ENCODE measurements at places on chromosomes 6 and 20. TPM values are rescaled to one million over a fixed set of nuclear protein-coding genes. Genes with fewer than 3 reads are reported as not detected.

GRCh38 chr6:13248994-13249393 lies 79.3 kb downstream of the TBC1D7 start:
- no peak for DNase-seq

The BIRC7 gene
- 0.87 TPM for polyA plus RNA-seq

- DNase-seq = no peak
These were observed 71.9 kb upstream of the NHSL1 start for GRCh38 chr6:138571181-138571580.

DNA sequence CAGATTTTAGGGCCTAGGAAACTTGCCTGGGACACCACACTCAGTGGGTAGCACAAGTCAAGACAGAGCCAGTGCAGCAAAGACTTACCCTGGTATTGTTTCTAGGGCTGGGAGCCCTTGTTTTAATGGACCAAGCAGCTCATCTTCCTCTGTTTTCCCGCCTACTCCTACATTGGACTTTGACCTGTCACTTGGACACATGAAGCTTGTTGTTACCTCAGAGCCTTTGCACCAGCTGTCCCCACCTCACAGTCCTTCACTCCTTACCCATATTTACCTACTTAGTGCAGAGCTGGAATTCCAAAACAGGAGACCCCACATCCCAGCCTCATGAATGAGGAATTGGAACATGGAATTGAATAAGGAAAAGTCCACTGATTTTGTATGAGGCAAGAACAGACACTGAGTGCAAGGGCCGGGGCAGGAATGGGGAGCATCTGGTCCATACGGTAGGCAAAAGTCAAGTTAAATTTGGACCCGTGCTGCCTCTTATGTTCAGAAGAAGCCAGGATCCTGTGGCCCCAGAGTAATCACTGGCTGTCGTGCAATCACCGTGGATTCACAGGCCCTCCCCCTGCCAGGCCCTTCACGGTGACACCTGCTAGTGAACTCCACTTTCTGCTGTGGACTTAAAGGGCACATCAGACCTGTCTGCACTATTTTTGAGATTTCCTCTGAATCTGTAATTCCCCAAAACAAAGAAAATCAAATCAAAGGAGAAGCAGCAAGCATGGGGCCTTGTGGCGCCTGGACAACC lies 236.9 kb upstream of the PMEPA1 start:
- no peak for DNase-seq

GRCh38 chr20:22629927-22630326 lies 45.6 kb upstream of the FOXA2 start:
- no peak for DNase-seq

GRCh38 chr20:49568278-49569151 lies 578 bp upstream of the PTGIS start:
- DNase-seq = no peak

The CST4 gene
- polyA plus RNA-seq = 9.9 TPM

The ADGRF4 gene
- 1.6 TPM for polyA plus RNA-seq

DNA sequence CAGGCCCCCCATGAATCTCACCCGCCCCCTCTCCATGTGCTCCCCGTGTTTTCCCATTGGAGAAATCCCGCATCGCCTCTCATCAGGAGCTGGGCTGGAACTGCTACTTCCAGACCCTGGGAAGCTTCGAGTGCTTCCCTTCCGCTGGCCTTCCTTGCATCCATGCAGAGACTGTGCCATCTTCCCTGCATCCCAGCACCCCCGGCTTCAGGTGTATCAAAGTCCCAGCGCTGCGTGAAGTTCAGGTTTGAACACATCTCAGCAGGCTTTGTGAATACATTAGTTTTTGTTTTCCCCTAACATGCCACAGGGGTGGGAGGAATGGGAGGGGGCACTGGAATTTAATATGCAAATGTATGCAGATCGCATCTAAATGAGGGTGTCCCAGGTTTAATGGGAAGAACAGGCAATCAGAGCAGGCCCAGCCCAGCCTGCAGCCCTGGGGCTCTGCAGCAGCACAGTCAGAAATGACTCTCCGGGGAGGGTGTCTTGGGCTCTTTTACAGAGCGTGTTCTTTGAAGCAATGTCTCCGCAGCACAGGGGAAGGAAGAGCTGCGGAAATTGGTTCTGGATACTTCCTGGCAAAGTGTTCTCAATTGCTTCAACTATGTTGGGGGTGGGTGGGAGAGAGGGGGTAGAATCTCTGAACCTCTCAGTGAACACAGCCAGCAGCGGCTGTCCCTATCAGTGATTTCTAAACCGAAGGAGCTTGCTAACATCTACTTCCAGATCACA lies 8.3 kb upstream of the MMP9 start:
- DNase-seq = no peak

The GSTA2 gene
- polyA plus RNA-seq = 0.68 TPM

DNA sequence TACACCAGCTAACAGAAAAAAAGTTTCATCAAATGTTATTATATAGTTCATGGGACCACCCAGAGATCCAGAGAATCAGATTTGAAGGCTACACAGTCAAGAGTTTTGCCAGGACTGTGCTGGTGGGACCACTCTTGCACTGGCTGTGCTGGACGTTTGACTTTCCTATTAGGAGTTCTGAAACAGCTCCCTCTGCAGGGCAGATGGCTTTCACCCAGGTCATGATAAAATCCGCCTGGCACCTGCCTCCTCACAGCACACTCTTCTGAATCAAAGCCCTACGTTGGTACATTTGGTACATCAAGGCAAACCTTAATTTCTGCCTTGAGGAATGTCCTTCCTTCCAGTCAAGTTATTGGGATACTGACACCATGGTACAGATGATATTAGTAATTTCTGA lies 302.1 kb downstream of the ZNF217 start:
- DNase-seq = no peak

DNA sequence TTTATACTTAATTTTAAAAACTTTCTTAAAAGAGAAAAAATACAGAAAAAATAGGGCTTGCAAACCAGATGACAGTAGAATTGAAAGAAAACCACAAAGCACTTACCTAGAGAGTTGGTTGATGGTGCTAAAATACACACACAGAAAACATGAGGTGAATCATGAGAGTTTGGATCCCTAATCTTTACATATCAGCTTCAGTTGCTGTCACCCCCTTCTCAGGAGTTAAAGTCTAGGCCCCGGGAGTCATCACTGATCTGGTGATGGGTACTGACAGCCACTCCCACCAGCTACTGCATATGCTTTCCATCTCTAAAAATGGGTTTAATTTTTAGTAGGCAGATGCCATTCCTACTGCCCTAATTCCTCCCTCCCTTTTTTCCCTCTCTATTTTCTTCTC lies 16.7 kb downstream of the TSBP1 start:
- DNase-seq = no peak

DNA sequence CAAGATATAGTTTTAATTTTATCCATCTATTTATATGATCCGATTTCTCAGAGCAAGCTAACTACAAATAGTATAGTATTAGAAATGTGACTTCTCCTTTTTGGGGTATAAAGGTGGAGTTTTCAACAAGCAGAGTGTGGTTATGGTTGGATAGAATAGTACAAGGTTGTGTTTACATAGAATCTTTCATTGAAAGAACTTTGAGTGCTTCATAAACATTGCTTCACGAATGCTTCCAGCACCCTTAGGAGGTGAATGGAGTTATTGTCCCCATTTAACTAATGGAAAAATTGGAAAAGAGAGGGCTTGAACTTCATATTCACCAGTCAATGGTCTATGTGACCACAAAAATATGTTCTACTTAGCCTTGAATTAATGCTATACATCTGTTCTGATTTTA lies 134.1 kb upstream of the CITED2 start:
- no peak for DNase-seq

DNA sequence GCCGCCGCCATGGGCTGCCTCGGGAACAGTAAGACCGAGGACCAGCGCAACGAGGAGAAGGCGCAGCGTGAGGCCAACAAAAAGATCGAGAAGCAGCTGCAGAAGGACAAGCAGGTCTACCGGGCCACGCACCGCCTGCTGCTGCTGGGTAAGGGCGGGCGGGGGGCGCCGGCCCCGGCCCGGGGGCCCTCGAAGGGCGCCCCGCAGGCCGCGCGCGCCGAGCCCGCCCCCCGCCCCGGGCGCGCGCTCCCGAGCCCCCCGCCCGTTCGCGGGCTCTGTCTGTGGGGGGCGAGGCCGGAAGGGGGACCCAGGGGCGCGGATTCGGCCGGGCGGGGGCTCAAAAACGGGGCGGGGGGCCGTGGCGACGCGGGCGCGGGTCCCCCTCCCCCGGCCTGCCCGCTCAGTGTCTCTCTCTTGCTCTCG lies 39.2 kb downstream of the GNAS start:
- no peak for DNase-seq

DNA sequence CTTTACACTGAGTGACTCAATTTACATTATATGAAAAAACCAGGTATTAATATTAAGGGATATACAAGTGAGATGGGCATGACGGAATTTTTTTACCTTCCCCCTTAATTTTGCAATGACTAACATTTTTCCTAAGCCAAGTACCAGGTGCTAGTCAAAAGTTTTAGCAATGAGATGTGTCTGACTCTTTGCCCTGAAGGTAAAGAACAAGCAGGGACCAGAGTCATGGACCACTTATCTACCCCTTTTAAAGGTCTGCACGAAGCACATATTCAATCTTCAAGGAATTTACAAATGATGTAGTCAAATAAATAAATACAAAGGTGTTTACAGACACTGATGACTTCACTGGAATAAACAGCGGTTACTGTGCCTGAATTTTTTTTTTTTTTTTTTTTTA lies 1.4 kb downstream of the GLO1 start:
- no peak for DNase-seq

- DNase-seq = no peak
These were observed 345.2 kb upstream of the RSPO3 start for GRCh38 chr6:126773112-126773805.

The FAXC gene
- polyA plus RNA-seq = 11.7 TPM

GRCh38 chr6:21332660-21333059 lies 260.9 kb upstream of the SOX4 start:
- no peak for DNase-seq

DNA sequence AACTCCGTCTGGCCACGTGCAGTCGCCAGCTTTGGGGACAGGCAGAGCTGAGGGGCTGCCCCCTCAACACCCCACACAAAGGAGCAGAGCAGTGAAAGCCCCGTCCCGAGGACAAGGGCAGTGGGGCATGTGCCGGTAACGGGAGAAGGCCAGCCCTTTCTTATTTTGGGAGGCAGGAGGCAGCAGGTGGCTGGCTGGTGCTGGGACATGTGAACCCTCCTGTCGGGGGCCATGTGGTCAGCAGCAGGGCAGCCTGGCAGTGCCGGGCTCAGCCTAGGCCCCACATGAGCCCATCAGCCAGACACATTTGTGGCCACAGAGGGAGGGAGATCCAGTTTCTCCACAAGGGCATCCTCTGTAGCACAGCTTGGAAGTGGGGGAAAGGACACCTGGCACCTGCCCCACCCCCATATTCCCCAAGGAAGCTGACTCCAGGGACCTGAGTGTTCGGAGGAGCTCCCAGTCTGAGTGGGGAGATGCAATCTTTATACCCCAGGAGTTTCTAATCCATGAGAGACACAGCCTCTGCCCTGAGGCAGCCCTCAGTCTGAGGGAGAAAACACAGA lies 137.6 kb downstream of the MRPL14 start:
- no peak for DNase-seq

The FOXA2 gene
- polyA plus RNA-seq = 0.02 TPM

GRCh38 chr6:146850238-146850896 lies 251.6 kb downstream of the ADGB start:
- no peak for DNase-seq

- no peak for DNase-seq
These were observed 2.6 kb upstream of the CENPW start for GRCh38 chr6:126337323-126337722.

The TXLNB gene
- polyA plus RNA-seq = 6.3 TPM

- peak; percentile 70 for DNase-seq
These were observed 11.6 kb upstream of the SLC2A12 start for GRCh38 chr6:134063966-134064445.

DNA sequence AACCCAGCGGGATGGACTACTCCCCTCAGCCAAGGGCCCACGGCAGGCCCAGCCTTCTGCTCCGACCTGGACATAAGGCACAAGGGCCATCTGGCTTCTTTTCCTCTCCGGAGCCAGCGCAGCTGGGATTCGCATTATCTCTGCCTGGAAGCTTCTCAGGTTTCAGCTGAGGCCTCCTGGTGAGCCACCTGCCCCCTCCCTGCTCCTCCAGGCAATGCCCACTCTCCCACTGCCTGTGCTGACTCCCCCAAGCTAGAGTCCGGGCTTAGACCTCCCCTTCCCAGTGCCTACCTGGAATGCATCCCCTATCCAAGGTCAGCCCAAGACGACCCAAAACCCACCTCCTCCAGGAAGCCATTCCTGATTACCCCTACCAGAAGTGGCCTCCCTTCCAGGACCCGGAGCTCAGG lies 60.7 kb downstream of the EZR start:
- DNase-seq = no peak

GRCh38 chr6:161631676-161632194 lies 357.9 kb upstream of the AGPAT4 start:
- no peak for DNase-seq

GRCh38 chr20:6466075-6466810 lies 301.2 kb upstream of the BMP2 start:
- no peak for DNase-seq

The SLC17A9 gene
- 10.0 TPM for polyA plus RNA-seq

The SLC25A27 gene
- polyA plus RNA-seq = 27.0 TPM
